ENCODE measurements at places on chromosomes 16 and 17.

- DNase-seq = no peak
Measured at GRCh38 chr17:11081342-11081741, 159.7 kb upstream of the SHISA6 start.

DNA sequence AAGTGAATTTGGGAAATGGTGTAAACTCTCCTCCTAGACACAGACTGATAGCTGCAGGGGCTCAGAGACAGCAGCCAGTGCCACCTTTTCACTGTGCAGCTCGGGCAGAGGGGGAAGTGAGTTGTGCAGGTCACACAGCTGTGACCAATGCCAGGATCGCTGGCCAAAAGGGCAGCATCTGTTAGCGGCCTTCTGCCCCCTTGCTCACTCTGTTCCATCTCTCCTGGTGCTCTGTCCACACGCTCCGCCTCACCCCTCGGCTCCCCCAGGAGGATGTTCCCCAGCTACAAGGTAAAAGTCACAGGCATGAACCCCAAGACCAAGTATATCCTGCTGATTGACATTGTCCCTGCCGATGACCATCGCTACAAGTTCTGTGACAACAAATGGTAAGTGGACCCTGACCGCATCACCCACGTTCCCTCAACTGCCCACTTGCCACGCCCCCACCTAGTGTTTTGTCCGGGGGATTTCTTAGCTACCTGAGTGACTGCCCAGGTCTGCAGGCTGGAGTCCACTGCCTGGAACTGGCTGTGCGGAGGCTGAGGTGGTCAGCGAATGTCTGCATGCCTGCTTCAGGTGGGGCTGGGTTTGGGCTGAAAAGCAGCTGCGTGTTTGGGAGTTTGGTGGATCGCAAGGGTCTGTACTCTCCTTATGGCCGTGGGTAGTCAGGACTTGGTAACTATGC is 13.5 kb downstream of the TBX4 start:
- DNase-seq = no peak

- no peak for DNase-seq
Measured at GRCh38 chr16:48561960-48562393, 48.0 kb downstream of the N4BP1 start.

GRCh38 chr17:46896991-46897390 is 26.0 kb upstream of the GOSR2 start:
- no peak for DNase-seq

DNA sequence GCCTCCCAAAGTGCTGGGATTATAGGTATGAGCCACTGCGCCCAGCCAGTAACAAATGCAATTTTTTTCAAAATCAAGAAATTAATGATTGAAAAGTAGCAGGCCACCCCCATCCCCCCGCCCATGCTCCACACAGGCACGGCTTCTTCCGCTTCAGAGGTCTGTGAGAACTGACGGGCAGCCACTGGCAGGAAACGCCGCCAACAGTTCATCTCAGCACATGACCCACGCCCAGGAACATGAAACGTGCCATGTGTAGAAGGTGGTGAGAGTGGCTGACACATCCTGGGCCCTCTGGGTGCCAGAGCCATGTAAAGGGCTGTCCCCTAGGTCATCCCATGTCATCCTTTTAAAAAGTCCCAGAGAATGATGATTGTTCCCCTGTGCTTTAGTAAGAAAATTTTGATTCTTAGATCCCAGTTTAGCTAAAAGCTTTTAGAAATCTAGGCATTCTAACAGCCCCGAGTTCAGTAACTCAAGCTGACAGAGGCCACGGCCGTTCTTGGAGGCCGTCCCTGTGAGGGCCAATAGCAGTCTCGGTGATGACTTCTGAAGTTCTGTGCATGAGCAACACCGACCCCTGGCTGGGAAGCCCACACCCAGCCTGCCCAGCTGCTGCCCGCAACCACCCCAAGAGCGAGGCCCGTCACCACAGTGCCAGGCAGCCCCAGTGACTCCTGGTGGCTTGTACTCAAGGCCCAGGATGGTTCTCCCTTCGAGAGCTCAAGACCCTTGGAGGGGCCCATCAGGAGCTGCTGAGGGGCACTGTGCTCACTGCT is 52.1 kb downstream of the KLHDC4 start:
- no peak for DNase-seq

- no peak for DNase-seq
Measured at GRCh38 chr17:70271200-70271599, 101.9 kb downstream of the KCNJ2 start.

- DNase-seq = no peak
Measured at GRCh38 chr17:80110447-80110812, 9.0 kb downstream of the GAA start.

- DNase-seq = no peak
Measured at GRCh38 chr16:89366561-89367537, 123.5 kb downstream of the ANKRD11 start.

DNA sequence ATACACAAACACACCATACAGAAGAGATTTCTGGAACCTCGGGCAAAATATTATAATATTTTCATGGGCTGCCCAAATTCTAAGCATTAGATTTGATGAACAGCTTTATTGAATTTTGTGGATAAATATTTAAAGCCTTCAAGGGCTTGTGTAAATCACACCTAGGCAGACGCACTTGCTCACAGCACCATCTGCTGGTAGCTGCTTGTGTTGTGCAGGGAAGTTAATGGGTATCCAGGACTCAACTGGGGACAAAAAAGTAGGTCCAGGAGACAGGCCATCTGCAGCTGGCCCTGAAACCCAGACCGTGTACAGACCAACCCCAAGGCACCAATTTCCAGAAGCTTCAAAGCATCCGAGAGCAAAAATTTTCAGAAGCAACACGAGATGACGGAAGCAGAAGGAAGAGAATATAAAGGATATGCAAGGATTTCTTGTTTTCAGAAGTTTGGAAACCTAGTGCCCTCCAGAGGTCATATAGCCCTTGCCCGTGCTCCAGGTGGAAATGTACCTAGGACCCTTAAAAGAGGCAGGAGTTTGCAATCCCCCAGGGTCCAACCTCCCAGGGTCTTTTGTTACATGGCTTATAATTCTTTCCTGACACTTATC is 140.0 kb downstream of the CHD9NB start:
- DNase-seq = peak; percentile 1

DNA sequence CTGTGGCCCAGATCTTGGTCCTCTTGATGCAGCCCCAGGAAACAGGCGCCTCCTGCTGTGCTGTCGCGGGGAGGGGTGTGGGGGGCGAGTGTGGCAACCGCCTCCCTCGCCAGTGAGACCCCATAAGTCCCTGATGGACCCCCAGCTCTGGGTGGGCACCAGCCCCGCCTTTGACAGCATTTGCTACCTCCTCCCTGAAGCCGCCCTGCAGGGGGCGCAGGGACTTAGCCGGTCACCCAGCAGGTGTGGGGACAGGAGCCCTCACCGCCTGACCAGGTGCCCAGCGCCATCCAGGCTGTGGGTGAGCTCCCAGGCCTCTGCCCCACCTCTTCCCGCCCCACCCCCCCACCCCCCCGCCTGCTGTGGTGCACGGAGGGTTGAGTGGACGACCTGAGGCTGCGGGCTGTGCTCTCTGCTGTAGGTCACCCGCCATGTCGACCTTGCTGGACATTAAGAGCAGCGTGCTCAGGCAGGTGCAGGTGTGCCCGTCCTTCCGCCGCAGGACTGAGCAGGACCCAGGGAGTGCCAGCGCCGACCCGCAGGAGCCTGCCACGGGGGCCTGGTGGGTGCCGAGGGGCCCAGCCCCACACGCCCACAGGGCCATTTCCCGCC is 4.8 kb downstream of the BAIAP3 start:
- DNase-seq = no peak

DNA sequence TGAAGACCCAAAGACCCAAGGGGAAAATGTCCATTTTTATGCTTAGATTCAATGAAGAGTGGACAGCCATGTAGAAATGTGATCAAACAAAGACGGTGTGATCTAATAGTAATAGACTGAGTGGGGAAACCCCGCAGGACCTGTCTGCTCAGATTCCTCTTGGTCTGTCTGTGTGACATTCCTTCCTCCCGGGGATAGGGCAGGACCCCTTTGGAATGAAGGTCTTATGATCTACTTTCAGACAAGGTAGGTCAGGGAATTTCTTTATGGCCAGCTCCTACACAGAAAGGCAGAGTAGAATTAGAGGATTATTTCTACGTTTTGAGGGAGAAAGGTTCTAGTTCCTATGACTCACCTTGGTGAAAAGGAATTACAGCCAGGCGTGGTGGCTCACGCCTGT is 267.6 kb downstream of the STX8 start:
- DNase-seq = no peak

- no peak for DNase-seq
Measured at GRCh38 chr16:67187175-67187890, 2.6 kb downstream of the EXOC3L1 start.

GRCh38 chr17:31373150-31374093 is 18.1 kb upstream of the RAB11FIP4 start:
- DNase-seq = peak; percentile 7

DNA sequence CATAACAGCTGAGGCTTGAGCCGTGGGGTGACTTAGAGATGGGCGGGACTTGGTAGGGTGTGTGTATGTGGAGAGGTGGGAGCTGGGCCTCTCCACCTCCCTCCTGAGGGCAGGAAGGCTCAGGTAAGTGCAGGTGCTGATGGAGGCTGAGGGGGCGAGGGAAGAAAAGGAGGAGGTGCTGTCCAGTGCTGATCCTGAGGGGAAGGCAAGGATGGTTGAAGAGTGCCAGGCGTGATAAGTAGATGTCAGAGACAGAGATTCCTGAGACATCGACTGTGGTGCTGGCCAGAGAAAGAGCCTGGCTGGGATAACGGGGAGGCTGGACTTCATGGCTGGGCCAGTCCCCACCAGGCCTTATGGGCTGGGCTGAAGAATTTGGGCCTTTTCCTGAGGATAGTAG is 159.1 kb downstream of the SDK2 start:
- no peak for DNase-seq

GRCh38 chr17:74582633-74583032 is 9.4 kb downstream of the CD300LD start:
- DNase-seq = no peak

- no peak for DNase-seq
Measured at GRCh38 chr17:72441909-72442308, 321.1 kb downstream of the SOX9 start.

DNA sequence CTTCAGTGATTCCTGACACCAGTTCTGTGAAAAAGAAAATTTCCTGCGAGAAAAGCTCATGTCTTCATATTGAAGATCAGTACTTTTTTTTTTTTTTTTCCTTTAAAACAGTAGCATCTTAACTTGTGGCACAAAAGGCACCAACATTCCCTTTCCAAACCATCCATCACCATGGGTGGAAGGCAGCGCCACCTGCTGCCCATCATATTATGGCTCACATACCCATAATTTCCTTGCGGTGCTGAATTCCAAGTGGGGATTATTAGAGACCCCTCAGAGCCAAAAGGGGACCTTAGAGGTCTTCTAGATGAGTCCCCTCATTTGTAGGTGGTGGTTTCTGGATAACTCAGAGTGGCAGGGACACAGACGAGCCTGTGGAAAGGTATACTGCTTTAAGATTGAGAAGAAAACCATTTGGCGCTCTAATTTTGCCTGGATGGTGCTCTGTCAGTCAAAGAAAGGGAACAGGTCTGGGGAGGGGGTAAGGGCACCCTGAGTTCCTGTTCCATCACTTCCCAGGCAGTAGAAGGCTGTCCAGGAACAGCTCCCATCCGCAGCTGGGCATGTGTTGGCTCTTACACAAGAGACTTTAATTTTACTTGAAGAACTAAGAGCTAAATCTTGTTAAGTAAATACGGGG is 7.9 kb upstream of the SOST start:
- DNase-seq = no peak

Measured in AG04449 (cell line).